Stimulated activated CD4-positive, alpha-beta T cell treated with anti-CD3 and anti-CD28 coated beads, Interleukin-1b, Interleukin-23, amount 100 ng/mL, for 1 hour (primary cell): ENCODE measurements at places on chromosomes 4 and X.

DNA sequence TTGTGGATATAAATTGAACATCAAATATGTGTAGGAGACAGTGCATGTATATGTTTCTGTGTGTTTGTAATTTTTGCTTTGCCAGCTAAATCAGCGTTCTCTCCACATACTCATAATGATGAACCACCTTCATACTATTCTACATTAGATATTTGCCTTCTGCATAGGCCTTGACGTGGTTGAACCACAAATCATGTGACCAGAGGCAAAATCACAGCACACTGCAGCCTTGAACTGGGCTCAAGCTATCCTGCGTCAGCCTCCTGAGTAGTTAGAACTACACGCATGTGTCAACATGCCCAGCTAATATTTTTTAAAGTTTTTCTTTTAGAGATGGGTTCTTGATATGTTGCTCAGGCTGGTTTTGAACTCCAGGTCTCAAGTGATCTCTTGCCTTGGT, 9.5 kb downstream of the UBQLN2 start:
- DNase-seq = no peak

- DNase-seq = no peak
Measured at GRCh38 chrX:136750364-136750763, 30.4 kb downstream of the ARHGEF6 start.

- no peak for DNase-seq
Measured at GRCh38 chr4:181564625-181565024, 678.6 kb upstream of the TENM3 start.

DNA sequence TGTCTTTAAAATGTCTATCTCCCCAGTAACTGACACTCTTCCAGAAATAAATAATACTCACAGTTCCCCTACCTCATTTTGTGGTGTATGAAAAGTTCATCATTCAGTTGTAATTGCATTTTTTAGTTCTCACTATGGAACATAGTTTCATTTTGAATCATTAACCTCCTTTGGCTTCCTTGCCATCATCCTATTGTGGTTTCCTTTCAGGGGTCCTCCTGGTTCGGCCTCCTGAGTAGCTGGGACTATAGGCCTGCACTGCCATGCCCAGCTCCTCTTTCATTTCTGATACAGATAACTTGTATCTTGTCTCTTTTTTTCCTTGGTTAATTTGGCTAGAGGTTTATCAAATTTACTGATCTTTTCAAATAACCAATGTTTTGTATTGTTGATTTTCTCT, 23.1 kb upstream of the BLTP1 start:
- DNase-seq = no peak

DNA sequence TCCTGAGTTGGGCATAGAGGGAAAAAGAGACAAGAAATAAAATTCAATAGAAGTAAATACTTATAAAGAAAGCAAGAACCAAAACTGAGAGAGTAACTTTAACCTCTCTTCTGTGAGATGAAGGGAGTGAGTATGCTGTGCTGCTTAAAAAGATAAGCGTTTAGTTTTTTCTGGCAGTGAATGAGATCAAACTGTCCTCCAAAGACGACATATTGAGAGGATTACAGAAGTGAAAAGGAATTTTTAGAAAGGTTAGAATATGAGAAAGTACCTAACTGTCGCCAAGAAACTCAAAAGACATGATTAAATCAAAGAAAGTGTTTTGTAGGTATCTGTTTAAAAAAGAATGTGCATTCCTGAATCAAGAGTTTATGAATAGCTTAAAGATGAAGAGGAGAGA, 16.0 kb downstream of the GAB1 start:
- DNase-seq = no peak

- DNase-seq = no peak
Measured at GRCh38 chr4:49000806-49001205, 14.7 kb downstream of the CWH43 start.

DNA sequence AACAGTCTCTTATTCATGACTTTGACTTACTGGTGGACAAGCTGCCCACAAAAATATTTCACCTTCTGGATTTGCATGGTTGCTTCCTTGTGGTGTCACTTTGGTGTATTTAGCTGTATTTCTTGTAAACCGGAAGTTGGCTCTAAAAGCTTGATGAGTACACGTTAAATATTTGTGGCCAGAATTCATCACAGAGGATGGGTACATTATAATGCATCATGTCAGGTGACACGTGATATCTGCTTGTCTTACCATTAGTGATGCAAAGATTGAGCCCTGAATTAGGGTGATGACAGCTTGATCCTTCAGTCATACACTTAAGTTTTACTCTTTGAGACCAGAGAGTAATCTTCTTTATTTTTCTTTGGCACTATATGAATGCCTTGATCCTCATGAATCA, 188.3 kb upstream of the RPS6KA3 start:
- DNase-seq = no peak

GRCh38 chr4:93313197-93313596, 515.4 kb upstream of the ATOH1 start:
- DNase-seq = no peak

GRCh38 chrX:1493877-1494510, 41.3 kb upstream of the ASMTL start:
- DNase-seq = no peak

DNA sequence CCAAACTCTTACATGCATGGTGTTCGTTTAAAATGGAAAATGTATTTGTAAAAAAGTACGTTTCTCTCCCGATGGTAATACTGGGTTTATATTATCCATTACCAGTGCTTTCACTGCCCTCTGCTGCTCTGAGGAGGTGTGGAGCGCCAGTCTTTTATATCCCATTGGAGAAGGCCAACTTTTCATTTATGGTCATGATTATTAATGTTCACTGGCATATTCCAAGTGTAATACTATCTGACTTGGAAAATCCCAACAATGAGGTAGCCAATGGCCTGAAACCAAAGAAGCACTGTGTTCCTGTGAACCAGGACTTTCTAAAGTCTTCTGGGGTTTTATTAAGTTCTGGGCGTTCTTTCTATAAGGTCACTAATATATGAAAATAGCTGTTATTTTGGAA, 80.7 kb downstream of the SYNPO2 start:
- no peak for DNase-seq

DNA sequence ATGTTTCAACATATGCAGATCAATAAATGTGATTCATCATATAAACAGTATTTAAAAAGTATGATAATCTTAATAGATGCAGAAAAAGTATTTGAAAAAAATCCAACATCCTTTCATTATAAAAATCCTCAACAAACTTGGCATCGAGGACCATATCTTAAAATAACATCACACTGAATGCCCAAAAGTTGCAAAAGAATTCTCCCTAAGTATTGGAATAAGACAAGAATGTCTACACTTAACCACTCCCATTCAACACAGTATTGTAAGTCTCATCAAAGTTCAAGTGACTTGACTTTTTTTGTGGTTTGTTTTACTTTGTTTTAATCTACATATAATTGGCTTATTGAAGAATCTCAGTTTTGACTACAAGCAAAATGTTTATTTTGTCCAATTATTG, 779.0 kb upstream of the SLIT2 start:
- no peak for DNase-seq

GRCh38 chrX:63656871-63657580, 128.0 kb downstream of the ARHGEF9 start:
- DNase-seq = no peak

GRCh38 chrX:28850955-28851354, 263.7 kb downstream of the IL1RAPL1 start:
- no peak for DNase-seq

- no peak for DNase-seq
Measured at GRCh38 chr4:151407466-151408379, 1.3 kb upstream of the FHIP1A start.

DNA sequence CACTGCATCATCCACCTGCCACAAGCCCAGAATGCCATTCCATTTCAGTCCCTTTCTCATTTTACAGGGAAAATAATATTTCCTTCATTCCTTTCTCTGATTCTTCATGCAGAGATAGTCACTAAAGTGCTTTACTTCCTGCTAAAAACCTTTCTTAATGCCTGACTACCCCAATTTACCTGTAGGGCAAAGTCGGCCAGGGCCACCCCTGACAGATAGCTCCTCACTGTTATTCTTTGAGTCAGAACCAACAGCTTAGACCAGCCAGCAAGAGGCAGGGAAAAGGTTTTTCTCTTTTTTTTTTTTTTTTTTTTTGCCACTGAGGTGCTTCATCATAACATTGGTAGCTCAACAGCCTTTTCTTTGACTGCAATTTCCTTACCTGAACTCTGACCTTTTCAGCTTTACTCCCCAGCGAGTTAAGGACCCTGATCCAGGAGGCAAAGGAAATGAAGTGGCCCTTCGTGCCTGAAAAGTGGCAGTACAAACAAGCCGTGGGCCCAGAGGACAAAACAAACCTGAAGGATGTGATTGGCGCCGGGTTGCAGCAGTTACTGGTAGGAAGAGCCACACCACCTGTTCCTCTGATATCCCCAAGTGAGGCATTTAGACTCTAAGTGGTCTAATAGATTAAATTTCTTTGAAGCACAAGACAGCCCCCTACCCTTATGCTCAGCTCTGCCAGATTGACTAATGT, 85.0 kb downstream of the ALPK1 start:
- no peak for DNase-seq

DNA sequence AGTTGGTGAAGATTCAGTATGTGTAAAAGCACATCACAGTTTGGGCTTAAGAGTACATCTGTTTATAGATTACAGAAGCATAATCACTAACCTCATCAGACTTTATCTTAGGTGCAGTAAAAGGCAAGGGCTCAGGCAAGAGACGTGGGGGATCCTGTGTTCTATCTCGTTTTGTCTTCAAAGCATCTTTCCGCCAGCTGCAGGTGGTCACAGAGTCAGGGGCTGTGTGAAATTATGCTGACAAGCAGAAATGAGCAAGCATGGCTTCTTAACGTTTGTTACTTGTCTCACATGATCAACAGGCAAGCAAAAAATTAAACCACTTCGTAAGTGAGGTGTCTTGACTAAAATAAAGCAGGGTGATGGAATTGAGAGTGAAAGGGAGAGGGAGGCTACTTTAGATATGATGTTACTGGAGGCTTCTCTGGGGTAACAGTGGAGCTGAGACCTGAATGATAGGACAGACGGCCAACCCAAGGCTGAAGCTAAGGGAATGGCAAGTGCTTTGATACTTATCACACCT, 1.4 kb upstream of the TEC start:
- DNase-seq = no peak
